ENCODE measurements at places on chromosomes 12 and 14.

- DNase-seq: no peak
Measured at GRCh38 chr12:76144245-76144549, 59.7 kb upstream of the NAP1L1 start.

- DNase-seq: no peak
Measured at GRCh38 chr14:26200687-26201086, 397.1 kb downstream of the NOVA1 start.

DNA sequence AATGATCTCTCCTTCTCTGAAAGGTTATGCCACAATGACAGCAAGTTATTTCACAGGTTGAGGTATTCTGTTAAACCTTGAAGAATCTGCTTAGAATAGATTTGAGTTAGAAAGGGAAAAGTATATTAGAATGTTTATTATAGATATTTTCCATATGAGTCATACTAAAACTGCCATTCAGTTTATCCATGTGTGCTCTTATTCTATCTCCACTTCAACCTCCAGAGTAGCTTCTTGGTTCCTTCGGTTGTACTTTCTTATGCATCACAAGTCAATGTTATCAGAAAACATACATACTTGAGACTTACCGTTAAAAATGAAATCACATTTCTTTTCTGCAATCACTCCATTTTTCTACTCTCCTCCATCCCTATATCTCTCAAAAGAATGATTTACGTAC, 197.7 kb downstream of the BCAT1 start:
- no peak for DNase-seq

DNA sequence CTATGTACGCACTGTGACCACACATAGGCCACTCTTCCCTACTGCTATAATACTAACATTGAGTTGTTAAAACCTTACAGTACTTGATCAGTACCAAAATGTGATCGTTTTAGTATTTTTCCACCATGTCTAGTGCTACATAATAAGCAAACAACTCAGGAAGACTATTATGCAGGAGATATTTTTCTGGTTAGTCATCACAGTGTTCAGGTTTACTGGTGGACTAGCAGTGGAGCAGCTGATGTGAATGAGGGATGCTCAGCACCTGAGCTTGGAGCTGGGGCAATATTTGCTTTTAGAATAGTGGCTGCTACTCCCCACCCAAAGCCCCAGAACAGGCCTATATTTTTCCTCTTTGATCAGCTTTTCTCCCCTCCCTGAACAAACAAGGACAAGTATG, 513.1 kb downstream of the KCNH5 start:
- no peak for DNase-seq

DNA sequence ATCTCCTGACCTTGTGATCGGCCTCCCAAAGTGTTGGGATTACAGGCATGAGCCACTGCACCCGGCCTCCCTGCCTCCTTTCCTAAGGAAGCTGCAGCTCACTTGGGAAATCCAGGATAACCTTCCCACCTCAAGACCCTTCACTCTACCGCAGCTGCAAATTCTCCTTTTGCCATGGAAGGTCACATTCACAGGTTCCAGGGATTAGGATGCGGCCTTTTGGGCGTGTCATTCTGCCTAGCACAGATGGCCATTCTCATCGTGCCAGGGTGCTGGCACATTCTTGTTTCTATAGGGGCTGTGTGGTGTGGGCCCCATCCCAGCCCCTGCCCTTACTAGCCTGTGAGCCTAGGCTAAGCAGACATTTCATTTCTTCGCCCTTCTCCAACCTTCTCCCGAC, 219.9 kb downstream of the CHST11 start:
- no peak for DNase-seq

- DNase-seq: no peak
Measured at GRCh38 chr14:98325761-98326160, 946.2 kb downstream of the BCL11B start.

DNA sequence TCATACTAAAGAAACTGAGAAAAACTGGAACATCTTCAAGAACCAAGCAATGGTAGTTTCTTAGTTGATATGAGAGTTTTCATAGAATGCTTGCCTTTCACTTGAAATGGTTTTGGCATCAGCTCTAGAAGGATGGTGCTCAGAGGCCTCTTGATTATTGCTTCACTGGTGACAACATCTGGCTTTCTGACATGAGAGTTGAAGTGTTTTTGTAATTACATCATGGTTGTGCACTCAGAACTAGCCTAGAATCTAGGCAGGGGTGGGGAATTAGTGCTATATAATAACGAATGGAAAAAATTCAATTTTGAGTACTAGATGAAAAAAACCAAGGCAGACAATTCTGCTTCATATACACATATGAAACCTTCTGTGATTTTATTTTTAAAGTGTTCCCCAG, 172.8 kb upstream of the LMNTD1 start:
- DNase-seq: no peak

DNA sequence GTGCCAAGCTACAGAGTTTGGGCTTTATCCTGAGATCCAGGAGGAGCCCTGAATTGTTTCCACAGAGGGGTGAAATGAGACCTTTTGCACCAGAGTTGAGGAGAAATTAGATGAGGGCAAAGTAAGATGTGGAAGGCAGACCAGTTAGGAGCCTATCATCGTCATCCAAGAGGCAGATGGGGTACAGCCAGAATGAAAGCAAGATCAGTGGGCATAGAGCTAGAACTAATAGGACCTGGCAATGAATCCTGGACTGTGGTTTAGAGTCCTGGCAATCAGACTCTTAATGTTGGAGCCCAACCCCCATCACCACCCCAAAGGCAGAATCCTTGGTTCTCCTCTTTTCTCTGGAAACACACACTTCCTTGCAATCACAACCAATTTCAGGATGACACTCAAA, 166.6 kb upstream of the HMGA2 start:
- DNase-seq: no peak

DNA sequence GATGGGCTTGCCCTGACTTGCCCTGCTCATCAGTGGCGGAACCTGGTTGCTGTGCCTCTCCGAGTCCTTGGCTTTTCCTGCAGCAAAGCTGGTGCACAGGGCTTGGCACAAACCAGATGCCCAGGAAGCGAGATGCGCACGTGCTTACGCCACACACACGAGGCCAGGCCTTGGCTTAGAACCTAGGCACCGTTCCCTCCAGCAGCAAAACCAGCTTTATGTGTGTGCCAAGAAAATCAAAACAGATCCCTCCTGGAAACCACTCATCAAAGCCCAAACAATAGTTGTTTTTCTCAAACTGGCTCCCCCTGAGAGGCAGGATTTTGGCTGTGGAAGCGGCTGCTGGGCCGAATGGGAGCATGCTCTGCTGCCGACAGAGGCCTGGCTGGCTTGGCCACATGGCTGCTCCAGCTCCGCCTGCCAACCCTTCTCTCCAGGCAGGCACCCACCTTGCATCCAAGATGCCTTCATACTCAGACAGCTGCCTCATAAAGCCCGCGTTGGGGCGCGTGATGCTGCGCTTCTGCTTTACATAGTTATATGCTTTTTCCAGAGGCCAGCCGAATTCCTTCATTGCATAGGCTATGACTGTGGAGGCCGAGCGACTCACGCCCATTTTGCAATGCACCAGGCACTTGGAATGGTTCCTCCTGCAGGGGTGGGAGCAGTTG, 58.7 kb downstream of the SSH1 start:
- no peak for DNase-seq

DNA sequence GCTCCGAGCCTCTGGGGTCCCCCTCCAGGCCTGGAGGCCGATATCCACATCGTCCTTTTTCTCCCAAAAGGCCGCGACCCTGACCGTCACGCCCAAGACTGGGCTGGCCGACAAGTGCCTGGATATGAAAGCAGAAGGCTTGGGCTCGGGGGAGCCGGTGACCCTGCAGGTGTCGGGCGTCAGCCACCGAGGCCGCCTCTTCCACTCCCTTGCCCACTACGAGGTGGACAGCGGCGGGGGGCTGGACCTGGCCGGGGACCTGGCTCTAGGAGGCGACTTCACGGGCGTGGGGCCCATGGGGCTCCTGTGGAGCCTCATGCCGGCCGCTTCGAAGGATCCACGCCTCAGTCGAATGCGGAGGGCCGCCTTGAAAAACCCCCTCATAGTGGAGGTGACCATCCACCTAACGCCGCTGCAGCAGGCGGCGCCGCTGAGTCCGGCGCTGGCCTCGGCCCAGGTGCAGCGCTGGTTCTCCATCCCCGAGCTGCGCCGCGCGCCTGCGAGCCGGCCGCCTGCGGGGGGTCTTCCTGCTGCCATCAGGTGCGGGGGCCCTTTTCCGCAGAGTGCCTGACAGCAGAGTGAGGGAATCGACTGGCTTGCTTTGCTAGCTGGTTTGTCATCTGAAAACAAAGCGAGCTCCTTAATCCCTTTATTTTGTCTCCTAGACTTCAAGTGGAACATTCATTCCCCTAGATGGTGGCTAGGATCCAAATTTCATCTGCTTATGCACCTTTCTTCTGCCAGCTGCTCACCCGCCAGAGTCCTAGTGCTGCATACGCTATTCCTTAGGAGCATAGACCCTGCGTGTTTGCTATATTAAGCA, 10.6 kb upstream of the DNAL1 start:
- peak; percentile 7 for DNase-seq

GRCh38 chr14:33676135-33676566, 274.7 kb downstream of the EGLN3 start:
- DNase-seq: peak; percentile 43

GRCh38 chr14:64422756-64423155, 34.6 kb downstream of the MTHFD1 start:
- DNase-seq: no peak

- DNase-seq: no peak
Measured at GRCh38 chr14:95250140-95250769, 69.5 kb downstream of the CLMN start.

DNA sequence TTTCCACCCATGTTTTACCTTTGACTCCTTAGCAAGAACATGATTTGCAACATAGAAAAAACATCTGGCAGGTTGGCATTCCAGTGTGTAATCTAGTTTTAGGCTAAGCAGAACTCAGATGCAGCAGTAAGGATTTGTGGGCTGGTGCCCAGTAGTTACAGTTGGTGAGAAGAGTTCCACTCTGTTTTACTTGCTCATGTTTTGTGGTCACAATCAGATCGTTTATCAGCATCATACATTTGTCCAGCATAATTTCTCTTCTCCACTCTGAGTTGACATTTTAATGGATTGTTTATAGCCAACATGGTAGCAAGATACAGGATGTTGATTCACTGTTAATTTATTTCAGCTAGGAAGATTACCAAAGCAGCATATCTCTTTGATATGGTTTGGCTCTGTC, 120.0 kb downstream of the PDE6H start:
- no peak for DNase-seq

- no peak for DNase-seq
Measured at GRCh38 chr12:131348231-131348630, 362.7 kb upstream of the SFSWAP start.

DNA sequence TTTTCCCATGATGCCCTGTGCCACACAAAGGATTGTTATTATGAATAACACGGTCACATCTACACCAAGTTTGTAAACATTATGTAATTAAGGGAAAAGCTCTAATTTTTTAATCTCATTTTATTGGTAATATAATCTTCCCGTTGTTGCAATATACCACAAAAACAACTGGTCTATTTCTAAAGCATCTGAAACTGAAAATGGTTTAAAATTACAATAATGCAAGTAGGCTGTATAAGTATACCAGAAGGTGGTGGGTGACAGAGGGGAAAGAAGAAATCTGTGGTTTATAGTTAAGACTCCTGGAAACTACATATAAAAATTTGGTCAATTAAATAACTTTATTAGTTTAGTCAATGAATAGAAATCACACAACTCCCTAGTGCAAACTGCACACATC, 5.2 kb downstream of the DDHD1 start:
- no peak for DNase-seq

GRCh38 chr12:97397008-97397407, 65.6 kb upstream of the RMST start:
- DNase-seq: no peak

DNA sequence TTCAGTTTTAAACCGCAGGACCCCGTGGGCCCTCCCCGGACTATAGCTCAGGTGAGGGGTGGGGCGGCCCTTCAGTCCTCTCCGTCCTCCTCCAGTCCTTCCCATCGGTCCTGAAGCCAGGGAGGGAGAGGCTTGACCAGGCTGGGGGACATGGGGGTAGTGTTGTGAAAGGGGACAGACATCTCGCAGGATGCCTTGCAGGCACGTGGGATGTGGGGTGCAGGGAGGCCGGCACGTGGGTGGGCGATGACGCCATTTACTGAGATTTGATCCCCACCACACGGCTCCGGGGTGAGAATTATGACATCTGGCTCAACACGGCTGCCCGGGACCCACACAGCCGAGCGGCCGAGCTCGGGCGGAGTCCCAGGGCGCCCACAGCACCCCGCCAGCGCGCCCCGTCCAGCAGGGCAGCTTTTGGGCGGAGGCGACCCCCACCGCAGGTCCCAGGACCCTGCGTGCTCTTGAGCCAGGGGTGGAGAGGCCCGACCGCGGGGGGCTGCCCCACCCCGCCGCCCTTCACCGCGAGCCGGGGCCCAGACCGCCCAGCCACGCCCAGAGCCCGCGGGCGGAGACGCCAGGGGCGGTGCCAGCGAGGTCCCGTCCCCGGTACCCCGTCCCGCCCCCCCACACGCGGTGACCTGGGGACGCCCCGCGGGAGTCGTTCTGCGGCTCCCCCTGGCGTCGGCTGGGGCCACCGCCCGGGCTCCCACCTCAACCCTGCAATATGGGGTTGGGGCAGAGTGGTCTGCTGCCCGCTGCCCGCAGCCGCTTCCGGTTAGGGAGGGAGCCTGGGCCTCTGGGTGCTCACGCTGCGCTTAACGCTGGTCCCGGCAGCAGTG, 3.3 kb upstream of the EXOC3L4 start:
- no peak for DNase-seq

DNA sequence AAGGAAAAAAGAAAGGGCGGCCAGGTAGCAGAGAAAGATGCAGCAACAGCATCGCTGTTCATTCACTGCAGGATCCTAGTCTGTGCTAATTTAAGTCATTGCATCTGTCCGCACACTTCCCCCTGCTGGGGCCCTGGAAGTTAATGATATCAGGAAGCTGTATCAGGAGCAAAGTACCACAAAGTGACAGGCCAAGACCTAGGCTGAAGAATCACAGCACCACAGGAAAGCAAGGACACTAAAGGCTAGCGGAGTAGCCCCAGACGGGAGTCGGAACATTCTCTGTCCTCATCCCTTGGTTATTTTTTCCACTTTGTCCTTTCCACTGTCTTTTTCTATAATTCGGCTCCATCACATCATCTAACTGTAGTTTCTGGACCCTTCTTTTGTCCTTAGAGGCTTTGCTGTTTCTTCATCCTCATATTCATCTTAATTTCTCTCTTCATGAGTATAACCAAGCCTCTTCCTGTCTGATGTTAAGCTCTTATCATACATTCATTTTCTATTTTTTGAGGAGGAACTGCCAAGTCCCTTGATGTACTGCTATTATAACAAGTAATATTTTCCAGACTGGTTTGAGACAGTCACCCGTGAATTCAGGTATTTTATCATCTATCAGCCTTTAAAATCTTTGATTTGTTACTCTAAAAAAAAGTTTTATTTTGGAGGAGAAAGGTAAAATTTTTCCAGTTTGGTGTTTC, 28.3 kb downstream of the DUSP16 start:
- no peak for DNase-seq

DNA sequence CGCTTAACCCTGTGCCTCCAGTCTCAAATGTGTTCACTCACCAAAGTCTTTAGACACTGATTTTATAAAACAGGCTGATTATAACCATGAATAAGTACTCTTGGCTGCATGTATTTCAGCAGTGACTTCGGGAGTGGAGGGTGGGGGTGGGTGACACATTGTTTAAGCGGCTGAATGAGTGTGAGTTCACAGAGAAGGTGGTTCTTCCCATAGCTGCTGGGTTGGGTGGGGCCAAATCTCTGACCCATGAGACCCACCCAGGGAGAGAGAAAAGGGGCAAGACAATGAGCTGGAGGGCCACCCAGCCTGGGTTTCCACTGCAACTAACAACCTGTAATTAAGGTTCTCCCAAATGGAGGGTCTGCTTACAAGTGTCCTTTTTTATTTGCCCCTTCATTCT, 96.4 kb downstream of the SYNE3 start:
- DNase-seq: no peak
